SJCRH30 (cell line): ENCODE measurements at places on chromosomes 11 and 22. TPM values are rescaled to one million over a fixed set of nuclear protein-coding genes. Genes with fewer than 3 reads are reported as not detected.

DNA sequence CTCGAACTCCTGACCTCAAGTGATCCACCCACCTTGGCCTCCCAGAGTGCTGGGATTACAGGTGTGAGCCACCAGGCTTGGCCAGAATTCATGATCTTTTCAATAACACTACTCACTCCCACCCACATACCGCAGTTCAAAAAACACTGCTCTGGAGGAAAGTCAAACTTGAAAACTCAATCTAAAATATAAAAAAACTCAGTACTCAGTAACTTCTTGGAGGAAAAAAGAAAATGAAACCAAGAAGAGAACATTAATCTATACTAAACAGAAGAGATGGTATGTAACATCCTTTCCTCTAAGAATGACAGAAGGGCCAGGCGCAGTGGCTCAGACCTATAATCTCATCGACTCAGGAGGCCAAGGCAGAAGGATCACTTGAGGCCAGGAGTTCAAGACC, 58.3 kb downstream of the MRTFA start:
- H3K36me3 ChIP-seq = no peaks in the 10 kb centered on the region
- H3K4me3 ChIP-seq = no peak overlapping the region
- H3K4me1 ChIP-seq = no peaks in the 10 kb centered on the region
- no peak overlapping the region for H3K27ac ChIP-seq

GLB1L2 gene
- total RNA-seq = not detected in 2 replicates

DNA sequence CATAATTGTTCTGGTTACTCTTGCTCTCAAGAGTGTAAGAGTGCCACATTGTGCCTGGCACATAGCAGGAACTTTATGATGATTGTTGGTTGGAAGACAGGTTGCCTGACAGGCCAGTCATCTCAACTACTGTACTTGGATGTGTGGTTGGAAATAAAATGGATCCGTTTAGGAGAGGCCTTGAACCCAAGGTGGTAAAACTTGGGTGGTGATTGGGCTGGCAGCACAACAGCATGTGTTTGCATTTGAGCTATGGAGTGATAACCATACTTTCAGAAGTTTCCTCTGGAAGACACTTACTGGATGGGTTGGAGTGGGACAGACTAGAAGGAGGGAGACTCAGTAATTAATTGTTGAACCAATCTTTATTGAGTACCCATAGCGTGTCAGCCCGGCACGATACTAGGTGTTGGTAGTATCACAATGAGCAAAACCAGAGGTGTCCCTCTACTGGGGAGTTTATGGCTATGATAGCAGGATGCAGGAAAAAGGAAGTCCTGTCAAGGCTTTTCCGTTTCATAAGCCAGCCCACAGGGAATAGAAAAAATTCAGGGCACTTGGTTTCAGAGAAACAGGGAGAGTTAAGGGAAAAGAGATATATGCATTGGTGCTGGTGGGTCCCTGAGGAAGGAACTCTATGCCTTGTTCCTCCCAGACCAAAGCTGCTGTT, 3.1 kb upstream of the TMEM109 start:
- no peaks in the 10 kb centered on the region for H3K36me3 ChIP-seq
- H3K27ac ChIP-seq = no peak overlapping the region
- H3K4me3 ChIP-seq = no peak overlapping the region
- no peak for DNase-seq

GNG3 gene
- total RNA-seq = not detected in 2 replicates

MYBPC3 gene
- total RNA-seq = not detected in 2 replicates

DNA sequence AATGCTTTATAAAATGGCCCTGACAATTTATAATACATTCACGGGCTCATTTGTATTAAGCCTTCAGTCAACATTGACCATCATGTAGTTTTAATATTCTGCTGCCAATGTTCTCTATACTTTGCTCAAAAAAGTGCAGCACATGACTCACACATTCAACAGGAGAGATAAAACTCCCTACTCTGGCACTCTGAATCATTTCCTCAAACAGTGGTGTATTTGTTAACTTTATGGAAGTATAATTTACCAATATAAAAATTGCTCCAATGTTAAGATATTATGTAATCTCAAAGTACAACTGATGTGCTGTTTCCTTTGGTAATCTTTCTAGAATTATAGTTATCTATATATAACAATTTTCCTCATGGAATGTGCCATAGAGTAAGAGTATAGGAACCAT, 39.9 kb downstream of the MAML2 start:
- no peaks in the 10 kb centered on the region for H3K27me3 ChIP-seq
- no peak overlapping the region for H3K27ac ChIP-seq
- DNase-seq = no peak
- H3K4me1 ChIP-seq = no peaks in the 10 kb centered on the region; the same call in 1 of the 2 replicates
- H3K36me3 ChIP-seq = no peaks in the 10 kb centered on the region
- no peak overlapping the region for H3K4me3 ChIP-seq

DNA sequence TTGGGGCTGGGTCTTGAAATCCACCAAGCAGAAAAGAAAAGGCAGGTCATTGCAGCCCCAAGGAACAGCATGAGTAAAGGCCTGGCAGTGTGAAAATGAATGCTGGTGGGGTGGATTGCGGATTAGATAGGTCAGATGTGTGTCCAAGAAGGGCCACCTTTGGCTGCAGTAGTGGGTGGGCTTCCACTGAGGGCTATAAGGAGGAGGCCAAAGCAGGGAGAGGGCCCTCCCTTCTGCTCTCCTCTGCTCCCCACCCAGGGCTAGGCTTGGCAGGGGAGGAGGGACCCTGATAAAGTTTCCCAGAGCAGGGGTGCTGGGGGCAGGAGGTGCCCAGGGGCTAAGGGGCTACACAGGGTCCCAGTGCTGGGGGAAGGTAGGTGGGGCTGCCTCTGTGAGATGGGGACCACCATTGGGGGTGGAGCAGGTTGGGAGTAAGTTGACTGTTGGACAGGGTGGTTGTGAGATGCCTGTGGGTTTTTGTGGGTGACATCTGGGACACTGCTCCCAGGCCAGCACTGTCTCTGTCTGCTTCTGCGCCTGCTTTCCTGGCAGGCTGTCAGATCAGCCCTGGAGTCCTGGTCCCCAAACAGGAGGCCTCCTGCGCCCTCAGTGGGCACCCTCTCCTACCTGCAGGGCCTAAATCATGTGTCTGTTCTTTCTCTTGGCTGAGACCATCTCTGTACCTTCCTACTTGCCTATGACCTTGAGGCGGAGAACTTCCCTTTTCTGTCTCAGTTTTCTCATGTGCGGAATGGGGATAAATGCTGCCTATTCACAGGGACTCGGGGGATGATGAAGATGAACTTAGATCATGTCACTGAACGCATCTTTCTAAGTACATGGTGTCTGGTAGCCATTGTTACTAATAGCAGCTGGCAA, 1.9 kb downstream of the CAPN5 start:
- DNase-seq = no peak
- no peak overlapping the region for H3K4me3 ChIP-seq
- H3K27me3 ChIP-seq = no peaks in the 10 kb centered on the region
- peaks cover 9% of the 10 kb centered on the region for H3K4me1 ChIP-seq
- no peaks in the 10 kb centered on the region for H3K36me3 ChIP-seq
- no peak overlapping the region for H3K27ac ChIP-seq

DNA sequence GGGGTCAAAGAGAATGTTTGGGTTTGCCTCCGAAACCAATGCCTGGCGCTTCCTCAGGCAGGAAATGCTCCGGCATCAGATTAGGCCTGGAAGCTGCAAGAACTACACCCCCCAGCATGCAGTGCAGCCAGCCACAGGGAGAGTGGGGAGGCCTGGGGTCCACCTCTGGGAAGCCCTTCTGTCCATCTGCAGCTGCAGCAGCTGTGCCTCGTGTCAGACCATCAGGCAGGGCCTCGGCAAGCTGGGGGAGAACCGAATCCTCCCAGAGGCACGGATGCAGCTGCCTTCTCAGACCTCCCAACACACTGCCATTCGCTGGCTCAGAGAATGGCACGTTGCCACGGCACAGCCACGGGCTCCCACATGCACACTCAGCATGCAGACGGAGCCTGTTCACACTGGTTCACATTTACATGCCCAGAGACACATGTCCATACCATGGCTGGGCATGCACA, 57.4 kb downstream of the NECTIN1 start:
- peak overlapping the region; percentile 92 for H3K27ac ChIP-seq
- H3K4me1 ChIP-seq = peaks cover 45% of the 10 kb centered on the region
- no peak overlapping the region for H3K4me3 ChIP-seq
- H3K36me3 ChIP-seq = peaks cover 32% of the 10 kb centered on the region
- peak; percentile 94 for DNase-seq

DNA sequence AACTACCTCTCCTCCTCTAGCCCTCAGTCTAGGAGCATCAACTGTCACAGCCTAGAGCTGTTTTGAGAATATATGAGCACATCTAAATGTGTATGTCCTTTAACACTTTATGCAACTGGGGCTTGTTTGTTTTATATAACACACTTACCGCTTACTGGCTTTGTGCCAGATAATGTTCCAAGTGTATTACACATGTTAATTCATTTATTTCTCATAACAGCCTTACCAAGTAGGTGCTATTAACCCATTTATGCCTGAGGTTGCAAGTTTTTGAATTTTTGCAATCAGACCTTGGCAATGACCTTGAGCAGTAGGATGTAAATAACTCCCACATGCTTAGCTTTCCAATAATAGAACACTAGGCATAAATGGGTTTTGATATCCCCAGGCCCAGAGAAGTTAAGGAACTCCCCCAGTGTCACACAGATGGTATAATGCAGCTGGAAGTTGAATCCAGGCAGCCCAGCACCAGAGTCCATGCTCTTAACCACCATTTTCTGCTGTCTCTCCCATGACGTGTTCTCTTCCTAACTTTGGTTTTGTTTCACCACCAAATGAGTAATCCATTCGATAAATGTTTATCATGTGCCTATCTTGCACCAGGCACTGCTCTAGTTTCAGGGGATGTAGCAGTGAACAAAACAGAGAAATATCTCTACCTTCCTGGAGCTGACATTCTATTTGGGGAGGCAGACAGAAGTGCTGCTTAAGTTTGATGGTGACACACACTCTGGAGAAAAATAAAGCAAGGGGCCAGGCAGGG, 23.1 kb downstream of the PRDM11 start:
- H3K27ac ChIP-seq = no peak overlapping the region
- no peak overlapping the region for H3K4me3 ChIP-seq
- H3K27me3 ChIP-seq = no peaks in the 10 kb centered on the region
- no peaks in the 10 kb centered on the region for H3K4me1 ChIP-seq
- H3K36me3 ChIP-seq = no peaks in the 10 kb centered on the region

DNA sequence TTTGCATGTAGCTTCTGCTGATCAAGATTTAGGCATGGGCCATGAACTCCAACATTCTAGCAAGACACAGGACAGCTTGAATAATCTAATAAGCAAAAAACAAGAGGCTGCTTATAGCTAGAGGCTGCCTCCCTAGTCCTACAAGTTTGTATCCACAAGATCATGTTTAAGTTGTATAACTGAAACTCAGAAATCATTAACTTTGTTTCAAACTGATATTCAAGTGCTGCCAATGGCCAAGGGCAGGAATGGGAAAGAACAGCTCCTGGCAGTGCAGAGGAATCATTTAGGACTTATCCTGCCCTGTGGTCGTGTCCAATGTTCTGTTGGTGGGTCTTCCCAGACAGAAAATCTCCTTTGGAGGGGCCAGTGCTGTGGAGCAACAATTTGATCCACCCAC, 209.6 kb upstream of the DDI1 start:
- no peaks in the 10 kb centered on the region for H3K36me3 ChIP-seq
- no peaks in the 10 kb centered on the region for H3K27me3 ChIP-seq
- no peak overlapping the region for H3K27ac ChIP-seq
- no peak for DNase-seq
- no peak overlapping the region for H3K4me3 ChIP-seq

DNA sequence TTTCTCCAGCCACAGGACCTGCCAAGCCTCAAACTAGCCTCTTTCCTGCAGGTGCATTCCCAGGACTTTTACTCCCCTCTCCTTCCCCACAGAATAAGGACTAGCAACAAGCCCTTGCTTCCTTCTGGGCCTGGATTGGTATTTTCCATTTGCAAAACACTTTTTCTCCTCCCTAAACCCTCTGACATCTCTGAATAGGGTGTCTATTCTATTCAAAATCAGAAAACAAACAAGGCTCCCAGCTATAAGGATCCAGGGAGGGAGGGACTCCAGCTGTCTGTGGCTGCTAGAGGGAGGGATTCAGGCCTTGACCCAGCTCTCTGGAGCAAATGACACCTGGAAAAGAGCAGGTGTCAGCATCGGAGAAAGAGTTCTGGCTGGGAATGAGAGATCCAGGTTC, 168.5 kb upstream of the BDNF start:
- H3K36me3 ChIP-seq = no peaks in the 10 kb centered on the region
- peaks cover 4% of the 10 kb centered on the region; the same call in 1 of the 2 replicates for H3K4me1 ChIP-seq
- no peak for DNase-seq
- no peak overlapping the region for H3K4me3 ChIP-seq

BLID gene
- total RNA-seq = not detected in 2 replicates

GRCh38 chr11:34358258-34358727, 483 bp upstream of the ABTB2 start:
- H3K4me1 ChIP-seq = no peaks in the 10 kb centered on the region; the same call in 1 of the 2 replicates
- no peaks in the 10 kb centered on the region for H3K36me3 ChIP-seq
- peaks cover 8% of the 10 kb centered on the region for H3K27me3 ChIP-seq
- H3K4me3 ChIP-seq = peak overlapping the region; percentile 51
- no peak overlapping the region for H3K27ac ChIP-seq
